ENCODE measurements at places on chromosomes 12 and 14.

DNA sequence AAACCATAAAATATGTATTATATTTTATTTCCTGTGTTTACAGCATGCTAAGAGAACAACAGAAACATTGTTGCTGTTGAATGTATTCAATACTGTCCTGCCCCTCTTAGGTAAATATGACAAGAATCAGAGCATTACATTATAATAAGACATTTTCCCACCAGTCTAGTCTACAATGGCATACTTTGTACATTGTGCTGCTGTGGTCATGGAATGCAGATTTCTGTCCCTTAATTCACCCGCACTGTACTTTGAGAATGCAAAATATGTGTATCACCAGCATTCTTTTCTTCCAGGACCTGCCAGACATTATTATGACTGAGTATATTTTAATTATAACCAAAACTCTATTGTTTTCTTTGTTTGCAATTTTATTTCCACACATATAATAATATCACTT is 16.5 kb upstream of the OR10AD1 start:
- no peak for DNase-seq

DNA sequence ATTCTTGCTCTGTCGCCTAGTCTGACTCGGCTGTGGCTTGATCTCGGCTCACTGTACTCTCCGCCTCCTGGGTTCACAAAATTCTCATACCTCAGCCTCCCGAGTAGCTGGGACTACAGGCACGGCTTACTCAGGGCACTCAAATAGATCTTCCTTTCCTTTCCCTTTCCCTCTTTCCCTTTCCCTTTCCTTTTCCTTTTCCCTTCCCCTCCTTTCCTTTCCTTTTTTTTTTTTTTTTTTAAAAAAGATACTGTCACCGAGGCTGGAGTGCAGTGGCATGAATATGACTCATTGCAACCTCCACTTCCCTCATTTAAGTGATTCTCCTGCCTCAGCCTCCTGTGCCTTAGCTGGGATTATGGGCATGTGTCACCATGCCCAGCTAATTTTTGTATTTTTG is 86.0 kb downstream of the AEBP2 start:
- no peak for DNase-seq

DNA sequence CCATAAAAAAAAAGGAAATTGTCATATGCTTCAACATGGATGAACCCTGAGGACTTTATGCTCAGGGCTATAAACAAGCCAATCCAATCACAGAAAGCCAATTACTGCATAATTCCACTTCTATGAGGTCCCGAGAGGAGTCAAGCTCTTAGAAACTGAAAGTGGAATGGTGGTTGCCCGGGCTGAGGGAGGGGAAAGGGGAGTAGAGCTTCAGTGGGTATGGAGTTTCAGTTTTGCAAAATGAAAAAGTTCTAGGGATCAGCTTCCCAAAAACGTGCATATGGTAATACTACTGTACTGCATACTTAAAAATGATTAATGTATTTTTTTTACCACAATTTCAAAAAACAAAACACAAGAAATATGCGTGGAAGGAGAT is 52.0 kb downstream of the RNF34 start:
- peak; percentile 66 for DNase-seq

- no peak for DNase-seq
Measured at GRCh38 chr14:96214793-96215192, 10.2 kb downstream of the BDKRB2 start.

GRCh38 chr12:75632442-75632841 is 121.0 kb upstream of the KRR1 start:
- DNase-seq: no peak

- DNase-seq: no peak
Measured at GRCh38 chr14:62029569-62029924, 267.3 kb downstream of the SNAPC1 start.

- no peak for DNase-seq
Measured at GRCh38 chr14:90521084-90521929, 124.5 kb downstream of the CALM1 start.

DNA sequence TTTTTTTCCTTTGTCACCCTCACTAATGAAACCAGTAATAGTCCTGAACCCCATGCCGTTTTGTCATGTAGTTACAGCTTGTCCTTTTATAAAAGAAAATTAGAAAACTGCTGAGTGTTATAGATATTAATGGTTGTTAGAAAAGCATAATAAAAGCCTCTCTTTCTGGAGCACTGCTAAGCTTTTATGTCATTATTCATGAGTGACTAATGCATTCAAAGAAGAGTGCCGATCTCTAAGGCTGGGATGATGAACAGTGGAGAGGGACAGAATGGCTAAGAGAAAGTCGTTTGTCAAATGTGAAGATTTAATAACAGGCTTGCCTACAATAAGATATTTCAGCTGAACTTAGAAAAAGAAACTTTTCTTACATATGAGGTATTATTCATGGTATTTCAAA is 121.6 kb downstream of the MGAT4C start:
- no peak for DNase-seq

DNA sequence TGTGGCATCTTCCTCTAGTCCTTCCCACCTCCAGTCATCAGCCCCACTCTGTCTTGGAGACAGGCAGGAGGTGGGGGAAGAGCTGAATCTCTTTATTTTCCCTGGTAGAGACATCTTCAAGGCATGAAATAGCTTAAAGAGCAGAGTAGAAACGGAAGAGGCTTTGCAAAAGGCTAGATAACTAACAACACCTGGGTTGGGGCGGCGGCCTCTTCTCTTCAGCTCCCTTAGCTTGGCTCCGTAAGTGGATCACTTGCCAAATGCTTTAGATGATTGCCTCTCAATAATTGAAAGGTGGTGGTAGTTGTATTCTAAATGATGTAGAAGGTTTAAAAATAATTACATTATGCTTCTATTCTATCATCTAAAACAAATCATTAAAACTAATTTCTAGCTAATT is 36.1 kb downstream of the SSPN start:
- DNase-seq: no peak

- DNase-seq: no peak
Measured at GRCh38 chr12:27143256-27144069, 61.1 kb upstream of the C12orf71 start.

- peak; percentile 5 for DNase-seq
Measured at GRCh38 chr12:15227004-15227679, 5.9 kb upstream of the RERG start.

GRCh38 chr12:121614872-121615467 is 11.4 kb upstream of the ORAI1 start:
- peak; percentile 47 for DNase-seq

DNA sequence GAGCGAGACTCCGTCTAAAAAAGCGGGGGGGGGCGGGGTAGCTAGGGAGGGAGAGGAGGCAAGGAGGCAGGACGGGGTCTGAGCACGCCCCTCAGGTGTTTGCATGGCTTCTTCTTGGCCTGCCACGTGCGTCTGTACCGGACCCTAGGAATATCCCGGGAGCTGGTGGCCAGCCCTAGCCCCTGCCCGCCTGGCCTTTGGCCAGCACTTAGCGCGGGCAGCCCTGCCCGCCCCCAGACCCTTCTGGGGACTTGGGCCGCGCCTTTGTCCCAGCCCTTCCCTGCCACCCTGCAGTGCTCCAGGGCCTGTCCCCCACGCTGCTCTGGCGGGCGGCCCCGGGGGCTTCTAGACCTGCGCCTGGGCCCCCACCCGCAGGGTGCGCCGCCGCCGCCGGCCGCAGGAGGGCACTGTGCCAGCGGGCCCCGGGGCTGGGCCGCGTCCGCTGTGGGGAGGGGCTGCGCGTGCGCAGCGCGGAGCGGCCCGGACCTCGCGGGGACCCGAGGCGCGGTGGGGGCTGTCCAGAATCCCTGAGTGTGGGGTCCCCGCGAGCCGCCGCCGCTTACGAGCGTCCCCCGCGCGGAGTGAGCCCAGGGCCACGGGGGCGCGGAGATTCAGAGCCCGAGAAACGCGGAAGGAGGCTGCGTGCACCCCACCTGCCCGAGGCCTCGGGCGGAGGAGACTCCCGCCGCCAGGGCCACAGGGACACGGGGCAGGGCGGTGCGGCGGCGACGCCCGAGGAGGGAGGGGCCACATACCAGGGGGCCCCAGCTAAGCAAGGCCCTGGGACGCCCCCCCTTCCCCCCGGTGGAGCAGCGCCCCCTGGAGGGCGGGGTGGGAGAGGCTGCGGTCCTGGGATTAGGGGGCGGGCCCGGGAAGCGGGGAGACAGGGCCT is 21.0 kb downstream of the SLC25A29 start:
- DNase-seq: peak; percentile 64

DNA sequence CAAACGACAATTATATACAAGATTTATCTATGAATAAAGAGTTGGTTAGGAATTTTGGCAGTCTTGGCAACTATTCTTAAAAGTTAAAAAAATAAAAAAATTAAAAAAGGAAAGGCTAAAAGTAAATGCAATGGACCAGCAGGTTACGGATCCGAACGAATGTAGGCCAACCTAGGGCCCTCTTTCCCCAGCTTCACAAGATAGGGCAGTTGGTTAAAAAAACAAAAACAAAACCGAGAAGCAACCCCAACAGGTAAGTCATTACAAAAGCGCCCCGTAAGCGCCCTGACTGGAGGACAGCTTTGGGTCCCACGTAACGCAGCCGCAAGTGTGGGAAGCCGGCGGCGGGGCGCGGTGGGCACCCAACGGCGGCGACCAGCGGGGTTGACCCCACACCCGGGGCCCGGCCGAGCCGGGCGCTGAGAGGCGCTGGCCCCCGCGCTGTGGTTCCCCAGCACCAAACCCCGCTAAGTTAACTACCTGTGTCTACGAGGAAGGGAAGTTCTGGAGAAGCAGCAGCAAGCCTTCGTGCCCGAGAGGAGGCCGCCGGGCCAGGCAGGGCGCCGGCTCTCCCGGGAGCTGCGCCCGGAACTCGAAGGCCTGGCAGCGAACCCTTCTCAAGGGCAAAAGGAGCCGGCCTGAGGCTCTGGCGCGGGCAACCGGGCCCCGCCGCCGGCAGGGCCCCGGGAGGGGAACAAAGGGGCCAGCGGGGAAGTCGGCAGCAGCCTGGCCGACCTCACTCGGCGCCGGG is 882 bp downstream of the HECTD1 start:
- peak; percentile 23 for DNase-seq

- peak; percentile 62 for DNase-seq
Measured at GRCh38 chr14:94132285-94132887, 3.0 kb upstream of the IFI27L2 start.

- no peak for DNase-seq
Measured at GRCh38 chr14:24943024-24943423, 106.9 kb downstream of the STXBP6 start.

GRCh38 chr12:116879509-116880212 is 1.6 kb downstream of the HRK start:
- DNase-seq: no peak
